ENCODE measurements at places on chromosomes 7 and 10. TPM values are rescaled to one million over a fixed set of nuclear protein-coding genes. Genes with fewer than 3 reads are reported as not detected.

- DNase-seq: no peak
These were observed 72.1 kb upstream of the FGL2 start for GRCh38 chr7:77271766-77272165.

DNA sequence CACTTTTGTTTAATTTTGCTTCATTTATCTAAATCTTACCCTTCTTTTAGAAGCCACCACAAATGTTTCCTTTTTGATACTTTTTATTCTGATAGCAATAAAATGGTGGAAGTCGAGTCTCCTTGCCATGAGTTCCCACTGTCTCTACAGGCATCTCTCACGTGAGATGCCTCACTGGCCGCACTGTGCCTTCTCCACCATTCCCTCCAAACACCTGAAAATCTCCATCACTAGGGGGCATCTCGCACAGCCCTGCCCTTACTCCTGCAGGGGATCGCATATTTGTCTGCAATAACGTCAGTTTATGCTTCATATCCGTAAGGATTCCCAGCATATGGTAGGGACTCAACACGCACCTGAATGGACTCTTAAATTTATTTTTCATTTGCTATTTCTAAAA, 56.3 kb upstream of the NCAPG2 start:
- no peak for DNase-seq

GRCh38 chr10:104938031-104938430, 296.9 kb downstream of the SORCS3 start:
- no peak for DNase-seq

- DNase-seq: no peak
These were observed 14.5 kb downstream of the LIMK1 start for GRCh38 chr7:74097937-74098614.

The SCIN gene
- 154 TPM for polyA plus RNA-seq

GRCh38 chr7:40915071-40915470, 780.3 kb downstream of the SUGCT start:
- no peak for DNase-seq

DNA sequence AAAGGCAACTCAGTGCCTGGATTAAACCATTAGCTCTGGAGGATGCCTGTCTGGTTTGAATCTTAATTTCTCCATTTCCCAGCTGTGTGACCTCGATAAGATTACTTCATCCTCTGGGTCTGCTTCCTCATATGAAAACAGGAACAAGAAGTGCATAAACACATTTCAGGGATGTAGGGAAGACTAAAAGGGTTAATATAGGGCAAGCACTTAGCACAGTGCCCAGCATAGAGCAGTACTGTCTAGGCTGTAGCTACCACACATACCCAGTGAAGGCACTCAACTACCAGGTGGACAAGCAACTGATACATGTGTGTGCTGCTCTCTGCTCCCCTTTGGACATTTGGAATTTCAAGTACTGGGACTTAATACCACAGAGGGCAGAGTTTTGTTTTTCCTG, 85.4 kb downstream of the KCNMA1 start:
- DNase-seq: no peak

The SPDYE1 gene
- 1.7 TPM for polyA plus RNA-seq

- no peak for DNase-seq
These were observed 41.3 kb upstream of the ANK3 start for GRCh38 chr10:60430836-60431597.

- no peak for DNase-seq
These were observed 572 bp downstream of the ATP5MF start for GRCh38 chr7:99465421-99465768.

The LRRTM3 gene
- 5.0 TPM for polyA plus RNA-seq

GRCh38 chr10:44958196-44958897, 1.3 kb upstream of the RASSF4 start:
- no peak for DNase-seq

The PRKAG2 gene
- polyA plus RNA-seq: 59.8 TPM

DNA sequence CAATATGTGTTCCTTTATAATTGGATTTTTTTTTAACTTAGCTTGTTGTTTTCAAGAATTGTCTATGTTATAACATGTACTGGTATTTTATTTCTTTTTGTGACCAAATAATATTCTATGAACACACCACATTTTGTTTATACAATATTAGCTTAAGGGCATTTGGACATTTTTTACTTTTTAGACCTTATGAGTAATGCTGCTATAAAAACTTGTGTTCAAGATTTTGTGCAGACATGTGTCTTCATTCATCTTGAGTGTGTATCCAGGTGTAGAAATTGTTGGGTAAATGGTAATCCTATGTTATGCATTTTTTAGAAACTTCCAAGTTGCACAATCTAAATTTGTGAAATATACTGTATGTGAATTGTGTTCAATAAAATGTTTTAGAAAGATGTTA, 936.7 kb downstream of the CCSER2 start:
- no peak for DNase-seq

- no peak for DNase-seq
These were observed 718.2 kb downstream of the LRMDA start for GRCh38 chr10:76149602-76150138.

The POLR1F gene
- 23.9 TPM for polyA plus RNA-seq

The ALKBH4 gene
- 13.3 TPM for polyA plus RNA-seq

- no peak for DNase-seq
These were observed 27.3 kb upstream of the IFRD1 start for GRCh38 chr7:112422842-112423496.

The AKR1C4 gene
- polyA plus RNA-seq: 0.10 TPM

- no peak for DNase-seq
These were observed 43.5 kb downstream of the ZMYND11 start for GRCh38 chr10:178723-179122.

DNA sequence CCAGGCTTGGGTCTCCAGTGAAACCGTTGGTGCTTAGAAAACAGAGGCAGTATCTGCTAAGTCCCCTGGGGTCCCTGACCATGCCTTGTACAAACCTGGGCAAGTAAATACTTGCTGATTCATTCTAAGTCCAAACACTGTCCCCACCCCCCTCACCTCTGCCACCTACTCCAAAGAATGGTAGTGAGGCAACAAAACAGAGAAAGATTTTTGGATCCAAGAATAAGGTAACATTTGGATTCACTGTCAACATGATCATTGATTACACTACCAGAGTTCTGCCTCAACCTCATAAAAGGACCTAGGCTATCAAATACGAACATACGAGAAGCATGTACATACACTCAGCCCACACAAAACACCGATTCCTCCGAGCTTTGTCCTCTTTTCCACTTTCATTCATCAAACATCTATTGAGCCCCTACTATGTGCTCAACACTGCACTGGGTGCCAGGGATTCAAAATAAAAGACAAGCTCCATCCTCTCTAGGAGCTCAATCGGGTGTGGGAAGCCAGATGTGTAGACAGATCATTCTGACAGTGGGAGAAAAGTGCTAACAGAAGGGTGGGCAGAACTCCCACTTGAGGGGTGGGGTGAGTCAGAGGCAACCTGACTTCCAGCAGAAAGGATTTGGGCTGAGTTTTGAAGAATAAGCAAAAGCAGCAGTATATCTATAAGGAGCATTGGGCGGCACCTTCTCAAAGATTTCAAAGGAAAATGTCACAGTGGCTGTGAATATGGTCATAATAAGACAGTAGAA, 71.2 kb downstream of the GFRA1 start:
- no peak for DNase-seq

DNA sequence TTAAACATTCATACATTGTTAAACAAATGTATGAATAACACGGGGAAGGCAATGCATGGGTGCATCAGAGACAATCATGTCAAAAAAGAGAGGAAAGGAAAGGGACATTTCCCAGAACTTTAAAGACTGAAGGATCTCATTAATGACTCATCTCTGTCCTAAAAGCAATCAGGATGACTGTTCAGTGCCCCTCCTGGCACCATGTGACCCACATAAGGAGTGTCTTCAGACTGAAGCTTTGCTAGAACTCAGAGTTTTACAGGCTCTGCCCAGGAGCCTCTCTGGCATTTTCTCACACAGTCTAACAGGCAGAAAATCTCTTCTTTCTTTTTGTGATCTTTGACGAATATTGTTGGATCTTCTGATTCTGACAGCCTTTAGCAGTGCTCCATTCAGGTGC, 315.3 kb downstream of the OTUD1 start:
- DNase-seq: no peak

The NKX1-2 gene
- not detected for polyA plus RNA-seq

DNA sequence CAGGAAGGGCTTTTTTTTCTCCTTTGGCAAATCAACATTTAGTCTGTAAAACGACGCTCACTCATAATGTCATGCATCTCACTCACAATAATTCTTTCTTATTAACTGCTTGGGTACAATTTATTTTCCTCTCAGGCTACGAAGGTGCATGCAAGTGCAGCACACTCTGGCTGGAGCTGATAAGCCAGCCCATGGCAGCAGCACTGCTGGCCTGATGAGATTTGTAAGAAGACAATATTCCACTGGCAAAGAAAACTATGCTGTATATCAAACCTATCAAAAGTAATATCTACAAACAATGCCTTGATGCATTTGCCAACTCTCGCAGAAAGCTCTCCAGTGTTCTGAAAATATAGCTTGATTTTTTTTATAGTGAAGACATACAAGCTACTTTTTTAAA, 170.0 kb upstream of the PHF14 start:
- DNase-seq: no peak

The CCT6A gene
- 233 TPM for polyA plus RNA-seq

GRCh38 chr7:42106562-42106961, 130.4 kb downstream of the GLI3 start:
- no peak for DNase-seq

- no peak for DNase-seq
These were observed 43.2 kb downstream of the PNLIPRP3 start for GRCh38 chr10:116470768-116471415.

The FOXI2 gene
- 1.1 TPM for polyA plus RNA-seq

- no peak for DNase-seq
These were observed 20.6 kb upstream of the HDAC9 start for GRCh38 chr7:18474944-18475343.

DNA sequence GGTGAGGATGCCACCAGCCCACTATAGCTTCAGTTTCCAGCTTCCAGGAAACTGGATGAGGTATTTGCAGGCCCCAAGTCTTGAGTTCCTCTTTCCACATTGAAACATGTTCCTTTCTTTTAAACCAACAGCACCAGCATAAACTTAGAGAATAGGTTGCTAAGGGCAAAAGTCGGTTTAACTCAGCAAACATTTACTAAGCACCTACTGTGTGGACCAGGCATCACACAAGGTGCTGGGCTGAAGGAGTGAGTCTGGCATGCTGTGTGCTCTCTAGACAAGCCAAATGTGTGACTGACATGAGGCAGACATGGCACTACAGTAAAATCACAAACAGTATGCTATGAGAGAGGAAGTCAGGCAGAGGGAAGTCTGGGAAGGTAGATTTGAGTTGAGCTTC, 11.0 kb upstream of the RASSF4 start:
- no peak for DNase-seq

The NUTM2A gene
- 5.6 TPM for polyA plus RNA-seq

The AKR1C2 gene
- 10.3 TPM for polyA plus RNA-seq

The ARMC3 gene
- 10.5 TPM for polyA plus RNA-seq

DNA sequence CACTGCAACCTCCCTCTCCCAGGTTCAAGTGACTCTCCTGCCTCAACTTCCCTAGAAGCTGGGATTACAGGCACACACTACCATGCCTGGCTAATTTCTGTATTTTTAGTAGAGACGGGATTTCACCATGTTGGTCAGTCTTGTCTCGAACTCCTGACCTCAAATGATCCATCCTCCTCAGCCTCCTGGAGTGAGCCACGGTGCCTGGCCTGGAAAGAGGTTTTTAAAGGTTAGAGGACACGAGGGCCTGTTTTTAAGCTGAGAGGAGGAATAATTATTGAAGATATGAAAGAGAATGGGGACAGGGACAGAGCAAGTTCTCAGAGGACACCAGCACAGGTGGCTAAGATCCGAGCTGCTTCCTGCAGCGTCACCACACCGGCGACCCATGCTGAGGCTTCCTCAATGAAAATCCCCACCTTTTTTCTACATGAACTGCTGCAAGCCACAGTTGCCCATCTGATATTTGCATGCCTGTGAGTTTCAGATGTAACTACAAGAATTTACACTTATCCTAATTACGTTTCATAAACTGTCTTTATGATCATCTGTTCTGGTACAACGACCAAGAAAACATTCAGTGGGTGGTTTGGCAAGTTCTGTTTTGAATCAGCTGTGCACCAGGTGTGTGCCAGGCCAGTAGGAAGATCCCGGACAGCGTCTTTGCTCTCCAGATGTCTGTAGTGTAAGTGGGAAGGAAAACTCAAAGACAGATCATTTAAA, 76.0 kb downstream of the HIP1 start:
- no peak for DNase-seq

The VAX1 gene
- not detected for polyA plus RNA-seq

The NSUN6 gene
- polyA plus RNA-seq: 41.0 TPM

DNA sequence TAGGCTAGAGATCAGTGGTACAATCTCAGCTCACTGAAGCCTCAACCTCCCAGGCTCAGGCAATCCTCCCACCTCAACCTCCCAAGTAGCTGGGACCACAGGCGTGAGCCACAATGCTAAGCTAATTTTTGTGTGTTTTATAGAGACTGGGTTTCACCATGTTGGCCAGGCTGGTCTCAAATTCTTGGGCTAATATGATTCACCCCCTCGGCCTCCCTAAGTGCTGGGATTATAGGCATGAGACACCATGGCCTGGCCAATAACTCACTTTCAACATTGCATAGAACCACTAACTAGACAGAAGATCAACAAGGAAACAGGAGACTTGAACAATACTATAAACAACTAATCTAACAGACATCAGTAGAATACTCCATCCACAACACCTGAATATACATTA, 191.7 kb downstream of the LRRN3 start:
- no peak for DNase-seq

- no peak for DNase-seq
These were observed 26.6 kb upstream of the DDC start for GRCh38 chr7:50591480-50592438.

GRCh38 chr7:101363734-101364374, 1.2 kb downstream of the COL26A1 start:
- DNase-seq: peak; percentile 67

The GRID1 gene
- 1.8 TPM for polyA plus RNA-seq

DNA sequence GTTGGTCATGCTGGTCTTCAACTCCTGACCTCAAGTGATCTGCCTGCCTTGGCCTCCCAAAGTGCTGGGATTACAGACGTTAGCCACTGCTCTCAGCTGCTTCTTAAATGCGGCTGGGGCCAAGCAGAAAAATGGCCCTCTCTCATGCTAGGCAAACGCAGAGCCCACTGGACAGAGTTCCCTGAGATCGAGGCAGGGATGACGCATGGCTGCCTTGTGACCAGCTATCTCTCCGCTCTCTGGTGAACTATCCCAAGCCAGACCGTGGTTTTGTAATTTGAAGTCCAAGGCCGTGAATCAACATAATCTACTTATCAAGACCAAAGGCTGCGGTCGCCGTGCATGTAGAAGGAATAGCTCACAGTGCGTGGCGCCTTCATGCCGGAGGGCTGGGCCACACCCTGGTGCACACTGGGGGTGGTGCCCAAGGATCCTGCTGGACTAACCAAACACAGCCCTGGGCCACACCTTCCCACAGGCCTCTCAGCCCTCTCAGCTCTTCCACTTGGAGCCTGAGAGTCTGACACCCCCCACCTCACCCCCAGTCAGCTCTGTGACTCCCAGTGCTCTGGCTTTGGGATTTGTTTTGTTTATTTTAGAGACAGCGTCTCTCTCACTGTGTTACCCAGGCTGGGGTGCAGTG, 88.1 kb upstream of the CUX1 start:
- no peak for DNase-seq

Data from renal cortex interstitium (tissue), 15 donors.